ENCODE measurements at places on chromosomes 16 and 17. TPM values are rescaled to one million over a fixed set of nuclear protein-coding genes. Genes with fewer than 3 reads are reported as not detected.
A peak's percentile ranks its signal among the peaks of the same experiment; 100 is the strongest.

DNA sequence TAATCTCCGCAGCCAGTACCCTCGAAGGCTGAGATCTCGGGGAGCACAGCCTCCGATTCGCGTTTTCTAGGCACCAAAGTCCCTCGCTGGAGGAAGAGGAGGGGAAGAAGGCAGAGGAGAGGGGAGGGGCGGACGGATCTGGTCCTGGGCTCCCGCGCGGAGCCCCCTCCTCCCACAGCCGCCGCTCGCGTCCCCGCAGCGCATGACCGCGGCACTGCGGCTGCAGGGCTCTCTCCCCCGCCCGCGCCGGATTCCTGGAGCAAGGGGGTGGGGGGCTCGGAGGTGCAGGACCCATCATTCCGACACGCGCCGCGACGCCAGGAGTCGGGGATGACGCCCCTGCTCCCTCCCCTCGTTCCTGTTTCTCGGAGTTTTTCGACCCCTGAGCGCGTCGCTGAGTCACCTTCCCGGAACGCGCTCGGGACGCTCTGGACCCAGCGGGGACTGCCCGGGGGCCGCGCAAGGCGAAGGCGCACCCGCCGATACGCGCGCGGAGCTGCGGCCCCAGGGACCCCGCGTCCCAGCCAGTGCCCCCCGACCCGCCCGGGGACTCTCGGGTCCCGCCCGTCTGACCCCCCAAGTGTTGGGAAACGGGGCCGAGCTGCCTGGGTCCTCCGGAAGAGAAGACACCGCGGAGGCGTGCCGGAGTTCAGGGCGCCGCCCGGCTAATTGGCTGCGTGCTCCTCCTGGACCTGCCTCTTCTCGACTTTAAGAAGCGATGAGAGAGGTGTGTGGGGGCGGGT, 1.4 kb upstream of the SPHK1 start:
- DNase-seq, result no peak

- DNase-seq, result peak; percentile 35
Observed at GRCh38 chr16:30927789-30928378, 4.5 kb downstream of the FBXL19 start.

GRCh38 chr17:8674344-8675305, 44.1 kb upstream of the MYH10 start:
- no peak for DNase-seq

GRCh38 chr17:5078106-5079028, at the start of gene ZFP3:
TSS of gene ZFP3 (plus strand) at chr17:5078467. CDS start at chr17:5091505, 13,038 bp downstream.
- DNase-seq, result peak; percentile 56

GRCh38 chr17:40190197-40191021, 13.1 kb downstream of the RAPGEFL1 start:
- DNase-seq, result no peak

GRCh38 chr16:71853413-71853812, 7.6 kb downstream of the ATXN1L start:
- DNase-seq, result no peak

DNA sequence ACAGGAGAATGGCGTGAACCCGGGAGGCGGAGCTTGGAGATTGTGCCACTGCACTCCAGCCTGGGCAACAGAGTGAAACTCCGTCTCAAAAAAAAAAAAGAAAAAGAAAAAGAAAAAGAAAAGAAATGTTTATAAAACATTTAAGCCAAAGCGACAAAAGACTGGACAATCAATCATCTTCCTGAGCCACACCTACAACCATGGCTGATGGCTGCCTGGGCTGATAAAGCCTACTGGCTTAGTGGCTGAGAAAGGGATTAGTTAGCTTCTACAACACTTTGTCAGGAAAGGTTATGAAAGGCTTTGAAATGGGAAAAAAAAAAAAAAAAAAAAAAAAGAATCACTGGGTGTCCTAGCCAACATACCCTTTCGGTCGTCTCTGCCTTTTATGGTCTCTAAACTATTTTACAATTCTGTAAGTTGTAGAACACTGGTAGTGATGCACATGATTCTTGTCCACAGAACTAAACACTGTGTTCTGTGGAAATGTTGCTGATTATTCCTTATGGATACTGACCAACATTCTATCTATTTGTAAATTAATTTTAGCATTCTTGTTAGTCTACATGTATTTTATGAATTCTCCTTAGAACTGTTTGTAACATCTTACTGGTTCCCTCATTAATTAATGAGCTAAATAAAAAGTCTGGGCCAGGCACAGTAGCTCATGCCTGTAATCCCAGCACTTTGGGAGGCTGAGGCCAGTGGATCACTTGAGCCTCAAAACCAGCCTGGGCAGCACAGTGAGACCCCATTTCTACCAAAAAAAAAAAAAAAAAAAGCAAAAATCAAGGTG, 45.5 kb downstream of the ZZEF1 start:
- DNase-seq, result no peak

DNA sequence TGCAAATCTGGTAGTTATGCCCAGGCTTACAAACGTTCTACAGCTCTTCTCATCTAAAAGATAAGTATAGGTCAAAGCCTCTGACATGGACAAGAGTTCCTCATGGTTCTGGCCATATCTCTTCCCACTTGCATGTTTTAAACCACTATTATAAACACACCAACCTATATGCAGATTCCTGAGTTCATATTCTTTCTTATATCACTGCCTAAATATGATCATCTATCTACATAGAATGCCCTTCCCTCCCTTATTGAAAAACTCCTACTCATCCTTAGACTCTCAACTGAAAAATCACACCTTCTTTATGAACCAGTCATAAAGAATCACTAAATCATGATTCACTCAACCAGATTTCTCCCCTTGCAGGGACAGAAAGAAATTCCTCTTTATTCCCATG, 128.2 kb downstream of the CEP112 start:
- no peak for DNase-seq

- DNase-seq, result no peak
Observed at GRCh38 chr16:67150833-67151396, at the start of gene B3GNT9. TSS of gene B3GNT9 (minus strand) at chr16:67150998. CDS start at chr16:67150485, 513 bp downstream.

- no peak for DNase-seq
Observed at GRCh38 chr17:78226759-78227454, 4.5 kb upstream of the TMEM235 start.

DNA sequence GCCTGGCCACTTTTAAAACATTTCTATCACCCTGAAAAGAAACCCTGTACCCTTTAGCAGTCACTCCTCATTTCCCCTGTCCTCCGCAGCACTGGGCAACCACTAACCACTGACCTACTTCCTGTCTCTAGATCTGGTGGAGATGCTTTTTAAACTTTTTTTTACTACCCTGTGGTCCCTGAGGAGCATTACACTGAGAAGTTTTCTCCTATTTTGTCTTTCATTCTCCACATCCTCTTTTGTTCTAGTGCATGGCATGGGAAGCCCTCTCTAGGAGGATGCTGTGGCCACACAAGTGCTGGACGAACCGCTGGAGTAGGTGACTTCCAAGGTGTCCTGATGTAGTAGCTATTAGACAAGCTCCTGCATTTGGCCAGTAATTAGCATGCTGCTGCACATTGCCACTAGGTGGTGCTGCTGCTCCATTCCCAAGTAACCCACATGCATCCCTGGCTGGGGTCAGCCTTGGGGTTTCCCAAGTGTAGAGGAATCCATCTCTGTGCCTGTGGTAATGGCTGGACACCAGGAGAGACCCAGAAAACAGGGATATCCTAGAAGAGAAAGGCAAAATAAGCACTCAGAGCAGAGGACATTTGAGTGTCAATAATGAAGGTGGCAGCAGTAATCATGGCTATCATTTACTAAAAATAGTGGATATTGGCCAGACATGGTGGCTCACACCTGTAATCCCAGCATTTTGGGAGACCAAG, 143.8 kb upstream of the CRHR1 start:
- peak; percentile 34 for DNase-seq

GRCh38 chr17:48578616-48579470, 693 bp upstream of the HOXB4 start:
- no peak for DNase-seq

DNA sequence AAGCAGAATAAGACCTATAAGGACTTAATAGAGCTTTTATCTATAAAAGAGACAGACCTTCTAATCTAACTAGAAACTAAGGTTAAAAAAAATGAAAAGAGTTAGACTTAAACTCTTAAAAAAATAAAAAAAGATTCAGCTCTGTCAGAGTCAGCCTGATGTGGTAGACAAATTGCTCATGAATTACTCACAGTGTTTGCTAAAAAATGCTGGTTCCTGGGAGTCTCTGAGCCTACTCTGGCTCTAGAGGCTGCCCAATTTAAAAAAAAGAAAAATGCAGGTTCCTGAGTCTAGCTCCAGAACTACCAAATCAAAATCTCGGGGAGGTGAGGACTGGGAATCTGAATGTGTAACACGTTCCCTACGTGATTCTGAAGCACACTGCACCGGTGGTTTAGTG, 18.1 kb downstream of the SOST start:
- no peak for DNase-seq

GRCh38 chr17:36937001-36937958, at the start of gene LHX1:
TSS of gene LHX1 (plus strand) at chr17:36937475. CDS start at chr17:36938198, 723 bp downstream.
- no peak for DNase-seq

GRCh38 chr17:49123061-49123460, 9.5 kb upstream of the B4GALNT2 start:
- no peak for DNase-seq

- DNase-seq, result no peak
Observed at GRCh38 chr17:2054262-2054511, 716 bp upstream of the HIC1 start.

DNA sequence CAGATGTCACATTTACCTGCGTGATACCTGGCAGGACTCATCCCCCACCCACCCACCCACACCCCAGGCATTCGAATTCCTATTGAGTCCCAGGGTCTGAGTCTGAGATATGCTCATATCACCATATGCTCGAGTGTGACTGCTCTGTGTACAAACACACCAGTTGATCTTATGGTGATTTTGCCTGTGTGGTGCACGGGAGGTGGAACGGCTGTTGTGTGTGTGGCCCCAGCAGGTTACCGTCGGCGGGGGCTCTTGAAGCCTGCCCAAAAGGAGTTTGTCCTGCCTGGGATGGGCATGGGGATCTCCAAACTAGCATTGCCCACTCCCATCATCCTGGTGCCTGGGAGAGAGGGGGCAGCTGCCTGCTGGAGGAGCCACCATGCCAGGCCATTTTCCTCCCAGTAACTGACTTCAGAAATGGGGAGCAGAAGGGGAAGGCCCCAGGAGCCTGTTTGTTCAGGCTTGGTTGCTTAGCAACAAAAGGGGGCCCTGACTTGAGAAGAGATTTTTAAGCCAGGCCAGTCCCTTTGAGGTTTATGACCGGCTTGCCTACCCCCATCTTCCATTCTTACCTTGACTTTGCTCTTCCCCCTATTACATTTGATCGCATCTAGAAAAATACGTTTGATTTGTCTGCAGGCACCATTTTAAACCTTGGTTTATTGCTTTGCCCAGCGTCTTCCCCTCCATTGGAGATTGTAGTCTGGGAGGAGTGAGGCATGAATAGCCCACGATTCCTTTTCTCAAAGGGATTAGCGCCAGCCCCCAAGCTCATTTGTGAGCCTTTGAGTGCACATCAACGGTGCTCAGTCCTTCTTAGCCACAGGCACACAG, 217.7 kb downstream of the CCDC182 start:
- no peak for DNase-seq

- no peak for DNase-seq
Observed at GRCh38 chr16:1823821-1824220, 2.8 kb downstream of the HAGH start.

GRCh38 chr17:2580151-2580550, 13.3 kb upstream of the PAFAH1B1 start:
- DNase-seq, result no peak

GRCh38 chr16:24164416-24164815, 91.7 kb upstream of the CACNG3 start:
- no peak for DNase-seq

DNA sequence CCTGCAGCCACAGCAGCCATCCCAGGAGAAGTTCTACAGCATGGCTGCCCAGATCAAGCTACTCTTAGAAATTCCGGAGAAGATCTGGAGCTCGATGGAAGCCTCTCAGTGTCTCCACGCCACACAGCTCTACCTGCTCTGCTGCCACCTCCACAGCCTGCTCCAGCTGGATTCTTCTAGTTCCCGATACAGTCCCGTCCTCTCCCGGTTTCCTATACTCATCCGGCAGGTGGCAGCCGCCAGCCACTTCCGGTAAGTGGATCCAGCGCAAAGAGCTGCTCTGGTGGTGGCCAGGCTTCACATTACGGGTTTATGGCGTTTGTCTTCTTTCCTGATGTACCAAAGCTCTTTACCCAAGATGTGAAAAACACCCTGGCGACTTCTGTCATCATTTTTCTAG, 3.6 kb downstream of the COG1 start:
- no peak for DNase-seq

- no peak for DNase-seq
Observed at GRCh38 chr17:4863321-4863720, 30.2 kb downstream of the MINK1 start.

- DNase-seq, result no peak
Observed at GRCh38 chr16:85879975-85880831, 18.8 kb upstream of the IRF8 start.

GRCh38 chr16:17437981-17438380, 32.8 kb downstream of the XYLT1 start:
- DNase-seq, result no peak

- DNase-seq, result no peak
Observed at GRCh38 chr17:80559825-80560251, 15.2 kb downstream of the RPTOR start.

- DNase-seq, result no peak
Observed at GRCh38 chr16:51854401-51854951, 692.5 kb downstream of the TOX3 start.

DNA sequence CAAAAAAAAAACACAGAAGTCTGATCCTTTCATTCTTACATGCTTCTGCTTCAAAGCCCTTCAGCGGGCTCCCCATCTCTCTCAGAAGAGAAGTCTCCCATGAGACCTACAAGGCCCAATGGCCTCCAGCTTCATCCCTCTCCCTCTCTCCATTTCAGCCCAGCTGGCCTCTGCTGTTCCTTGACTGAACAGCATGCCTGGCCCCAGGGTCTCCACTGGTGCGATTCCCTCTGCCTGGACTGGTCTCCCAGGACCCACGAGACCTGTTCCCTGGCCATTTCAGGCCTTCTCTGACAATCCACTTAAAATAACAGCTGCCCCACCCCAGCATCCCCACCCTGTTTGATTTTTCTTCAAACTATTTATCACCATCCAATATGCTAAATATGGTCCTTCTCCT, 91.2 kb downstream of the AIPL1 start:
- no peak for DNase-seq

DNA sequence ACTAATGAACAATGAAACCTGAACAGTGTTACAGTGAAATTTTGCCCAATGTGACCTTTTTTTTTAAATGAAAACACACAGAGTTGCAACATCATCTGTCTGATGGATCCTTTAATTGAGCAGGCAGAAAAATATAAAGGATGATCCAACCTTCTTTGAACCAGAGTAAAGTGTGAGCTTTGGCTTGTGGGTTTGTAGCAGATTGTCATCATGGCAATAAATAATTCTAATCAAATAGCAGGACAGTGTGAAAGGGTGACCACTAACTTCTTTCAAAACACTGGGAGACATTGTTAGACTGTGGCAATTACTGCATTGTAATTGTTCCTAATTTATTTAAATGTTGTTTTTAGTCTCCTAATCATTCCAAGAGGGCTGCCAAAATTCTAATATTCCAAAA, 197.2 kb downstream of the CHD9NB start:
- DNase-seq, result no peak

CA4 gene
- total RNA-seq, result not detected

TBC1D28 gene
- not detected for total RNA-seq

RHBDF1 gene
- total RNA-seq, result 0.72 TPM

RNF43 gene
- total RNA-seq, result 8.2 TPM

TP53 gene
- 171 TPM for total RNA-seq

GLP2R gene
- not detected for total RNA-seq

MPG gene
- total RNA-seq, result 74.1 TPM

Data from GM12878 (cell line).